ENCODE measurements at places on chromosomes 6 and 20. TPM values are rescaled to one million over a fixed set of nuclear protein-coding genes. Genes with fewer than 3 reads are reported as not detected.

Gene ELOVL2
- 0.19 TPM for total RNA-seq

Gene ISM1
- total RNA-seq: 12.7 TPM

Gene CITED2
- total RNA-seq: 117 TPM

Gene PHF20
- total RNA-seq: 35.5 TPM

Gene ADGB
- not detected for total RNA-seq

Gene VNN1
- 4.5 TPM for total RNA-seq

Gene NMBR
- total RNA-seq: not detected

Gene DCDC2
- total RNA-seq: 0.51 TPM

Gene C6orf15
- not detected for total RNA-seq

Gene DPPA5
- total RNA-seq: not detected

Gene SNHG17
- 17.3 TPM for total RNA-seq

Gene COL21A1
- 28.3 TPM for total RNA-seq

Gene SYTL3
- total RNA-seq: 8.6 TPM

Gene HCRTR2
- total RNA-seq: not detected

Gene PRND
- not detected for total RNA-seq

Gene LHFPL5
- total RNA-seq: not detected

Gene SLC2A10
- total RNA-seq: 14.9 TPM

Gene ENPP3
- total RNA-seq: 0.85 TPM

Gene SCGN
- 0.85 TPM for total RNA-seq

Gene POU5F1
- total RNA-seq: 5.5 TPM

Gene SLC25A27
- 36.7 TPM for total RNA-seq

Gene MRPL14
- total RNA-seq: 30.8 TPM

Gene CST1
- total RNA-seq: not detected

Gene INSM1
- total RNA-seq: 0.17 TPM

Gene HLA-DRB5
- total RNA-seq: 9.9 TPM

Gene GTF2H4
- total RNA-seq: 7.5 TPM

Gene BTN3A1
- 9.6 TPM for total RNA-seq

Gene BTN1A1
- not detected for total RNA-seq

Gene TPD52L1
- 18.7 TPM for total RNA-seq

Gene LAMA2
- total RNA-seq: 154 TPM

Gene NT5DC1
- 13.0 TPM for total RNA-seq

Gene DLL1
- 11.9 TPM for total RNA-seq

Gene RIPOR3
- 63.0 TPM for total RNA-seq

Gene TRIM40
- total RNA-seq: not detected

Gene LY6G5B
- 8.4 TPM for total RNA-seq

Gene TFAP2B
- not detected for total RNA-seq

Gene ECT2L
- not detected for total RNA-seq

Gene RIOK1
- 17.0 TPM for total RNA-seq

Gene ESF1
- 13.0 TPM for total RNA-seq

Gene SLC22A2
- not detected for total RNA-seq

Gene DACT2
- total RNA-seq: not detected

Gene ULBP2
- total RNA-seq: 0.44 TPM

Gene SCRT2
- total RNA-seq: not detected

Gene MLN
- not detected for total RNA-seq

Gene GJA10
- total RNA-seq: not detected

Gene UBE2C
- 3.1 TPM for total RNA-seq

Gene CDH26
- total RNA-seq: 3.9 TPM
